ENCODE measurements at places on chromosomes 12 and 14. TPM values are rescaled to one million over a fixed set of nuclear protein-coding genes. Genes with fewer than 3 reads are reported as not detected.

SOAT2 gene
- 0.15 TPM for total RNA-seq

GRCh38 chr14:104534036-104534435 lies 45.5 kb upstream of the C14orf180 start:
- DNase-seq, result no peak

- DNase-seq, result no peak
Observed at GRCh38 chr12:41101806-41102205, 86.3 kb upstream of the PDZRN4 start.

- DNase-seq, result no peak
Observed at GRCh38 chr12:103909811-103910210, 20.4 kb upstream of the HSP90B1 start.

- no peak for DNase-seq
Observed at GRCh38 chr12:116436561-116437249, 122.5 kb upstream of the MAP1LC3B2 start.

CLECL1 gene
- total RNA-seq, result 9.8 TPM

Measured in activated T-cell treated with anti-CD3 and anti-CD28 coated beads, Interleukin-2, amount 50 U/mL, for 4 hours (primary cell).